ENCODE measurements at places on chromosomes 3 and 15.

DNA sequence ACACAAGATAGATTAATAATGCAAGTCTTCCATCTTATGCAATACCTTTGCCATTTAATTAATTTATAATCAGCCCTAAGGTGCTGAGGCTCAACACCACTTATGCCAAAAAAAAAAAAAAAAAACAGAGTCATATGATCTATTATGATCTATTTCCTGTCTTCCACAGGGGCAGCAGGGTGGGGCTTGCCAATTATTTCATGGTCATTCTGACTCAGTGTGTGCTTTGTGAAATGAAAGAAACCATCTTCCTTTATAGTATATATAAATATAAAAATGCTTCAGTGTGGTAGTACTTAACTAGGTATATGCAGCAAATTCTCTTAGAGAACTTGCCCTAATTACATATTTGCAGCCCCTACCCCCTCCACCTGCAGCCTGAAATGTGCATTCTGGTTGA is 7.2 kb upstream of the RARB start:
- no peak for DNase-seq

- no peak for DNase-seq
Observed at GRCh38 chr15:66840615-66841390, 138.8 kb downstream of the SMAD6 start.

GRCh38 chr3:54079730-54080325 is 42.5 kb upstream of the CACNA2D3 start:
- DNase-seq = no peak

- DNase-seq = no peak
Observed at GRCh38 chr3:16378415-16378814, 113.4 kb downstream of the OXNAD1 start.

DNA sequence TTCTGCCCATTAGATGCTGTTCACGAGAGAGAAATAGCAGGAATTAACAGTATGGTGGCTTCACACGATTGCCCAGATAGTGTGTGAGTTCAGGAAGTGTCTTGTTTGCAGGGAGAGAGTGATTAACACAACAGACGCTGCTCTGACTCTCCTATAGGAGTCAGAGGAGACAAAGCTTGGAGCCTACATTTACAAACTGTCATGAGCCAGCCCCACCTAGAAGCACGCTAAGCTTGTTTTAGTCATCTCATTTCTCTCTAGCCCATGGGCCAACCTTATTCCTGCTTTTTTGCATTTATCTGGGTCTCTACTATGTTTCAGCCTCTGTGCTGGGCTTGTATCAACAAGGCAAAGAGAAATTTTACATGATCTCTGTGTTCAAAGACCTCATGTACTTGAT is 128.3 kb upstream of the BFSP2 start:
- no peak for DNase-seq

- no peak for DNase-seq
Observed at GRCh38 chr3:151562891-151563290, 102.0 kb upstream of the IGSF10 start.

All from foreskin melanocyte (primary cell).